MV-4-11 (cell line): ENCODE measurements at places on chromosomes 4 and X.

DNA sequence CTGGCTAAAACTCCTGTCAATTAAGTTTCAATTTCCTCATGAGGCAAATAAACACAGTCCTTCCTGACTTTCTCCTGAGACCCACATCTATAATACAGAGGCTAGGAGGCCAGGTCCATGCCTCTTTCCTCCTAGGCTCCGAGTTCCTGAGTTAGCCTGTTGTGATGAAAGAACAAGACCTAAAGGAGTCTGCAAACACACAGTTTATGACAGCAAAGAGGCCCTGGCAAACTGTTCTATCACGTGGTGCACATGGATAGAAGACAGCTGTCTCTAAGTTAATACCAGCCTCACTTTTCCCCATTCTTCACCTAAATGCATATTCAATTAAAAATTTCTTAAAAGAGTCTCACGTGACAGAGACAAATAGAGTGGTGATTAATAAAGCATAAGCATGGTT is 145.2 kb downstream of the TET2 start:
- DNase-seq: no peak

DNA sequence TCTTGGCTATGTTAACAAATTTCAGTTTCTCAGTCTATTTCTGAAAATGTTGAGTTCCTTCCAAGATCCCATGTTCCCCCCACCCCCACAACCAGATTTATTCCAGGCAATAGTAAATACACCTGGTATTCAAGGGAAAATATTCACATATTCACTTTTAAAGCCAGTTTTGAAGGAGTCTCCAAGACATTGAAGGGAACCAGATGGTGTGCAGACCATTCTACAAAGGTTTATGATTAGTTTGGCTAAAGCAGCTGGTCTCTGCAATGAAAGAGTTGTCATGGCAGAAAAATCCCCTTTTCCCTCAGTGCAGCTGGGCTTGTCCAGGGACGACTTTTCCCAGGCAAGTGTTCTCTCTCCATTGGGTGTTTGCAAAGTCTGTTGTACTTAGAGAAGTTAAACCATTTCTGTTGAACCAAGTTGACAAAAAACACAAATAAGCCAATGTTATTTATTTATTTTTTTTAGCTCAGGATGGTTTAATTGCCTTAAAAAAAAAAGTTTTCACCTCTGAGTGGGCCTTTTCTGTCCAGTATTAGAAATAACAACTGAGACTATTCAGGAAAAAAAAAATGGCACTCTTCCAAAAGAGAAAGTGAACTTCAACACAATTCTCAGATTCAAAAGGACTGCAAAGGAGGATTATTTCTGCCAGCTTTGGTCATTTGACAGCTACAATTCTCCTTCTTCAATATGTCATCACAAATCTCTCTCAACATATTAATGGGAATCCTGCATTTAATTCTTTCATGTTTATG is 410.6 kb downstream of the IL1RAPL1 start:
- no peak for DNase-seq

- no peak for DNase-seq
Observed at GRCh38 chr4:7121174-7121573, 53.3 kb upstream of the GRPEL1 start.

DNA sequence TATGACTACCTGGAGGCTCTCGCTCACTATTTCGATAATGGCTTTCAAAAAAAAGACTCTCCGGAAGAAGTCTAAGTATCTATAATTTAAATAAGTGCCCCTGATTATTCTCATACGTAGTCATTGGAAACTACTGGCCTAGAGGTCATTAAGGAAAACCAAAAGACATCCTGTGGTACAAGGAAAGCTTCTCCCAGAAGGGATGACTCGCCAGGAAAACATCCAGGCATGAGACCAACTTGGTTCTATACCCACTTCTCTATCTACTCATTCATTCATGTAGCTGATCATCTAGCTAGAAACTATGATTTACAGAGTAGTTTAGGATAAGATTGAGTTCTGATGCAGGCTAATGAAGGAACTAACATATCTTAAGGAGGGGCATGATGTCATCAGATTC is 37.7 kb downstream of the SOX3 start:
- no peak for DNase-seq

DNA sequence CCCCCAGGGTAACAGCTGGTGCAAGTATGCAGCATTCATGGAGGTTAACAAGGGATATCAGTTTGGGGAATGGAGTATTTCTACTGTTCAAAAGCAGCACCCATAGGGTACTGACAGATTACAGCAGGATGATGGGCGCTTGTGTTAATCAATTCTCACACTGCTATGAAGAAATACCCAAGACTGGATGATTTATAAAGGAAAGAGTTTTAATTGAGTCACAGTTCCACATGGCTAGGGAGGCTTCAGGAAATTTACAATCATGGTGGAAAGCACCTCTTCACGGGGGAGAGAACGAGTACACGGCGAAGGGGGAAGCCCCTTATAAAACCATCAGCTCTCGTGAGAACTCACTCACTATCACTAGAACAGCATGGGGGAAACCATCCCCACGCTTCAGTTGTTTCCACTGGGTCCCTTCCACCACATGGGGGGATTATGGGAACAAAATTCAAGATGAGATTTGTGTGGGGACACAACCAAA is 64.1 kb downstream of the TNIP2 start:
- DNase-seq: no peak

DNA sequence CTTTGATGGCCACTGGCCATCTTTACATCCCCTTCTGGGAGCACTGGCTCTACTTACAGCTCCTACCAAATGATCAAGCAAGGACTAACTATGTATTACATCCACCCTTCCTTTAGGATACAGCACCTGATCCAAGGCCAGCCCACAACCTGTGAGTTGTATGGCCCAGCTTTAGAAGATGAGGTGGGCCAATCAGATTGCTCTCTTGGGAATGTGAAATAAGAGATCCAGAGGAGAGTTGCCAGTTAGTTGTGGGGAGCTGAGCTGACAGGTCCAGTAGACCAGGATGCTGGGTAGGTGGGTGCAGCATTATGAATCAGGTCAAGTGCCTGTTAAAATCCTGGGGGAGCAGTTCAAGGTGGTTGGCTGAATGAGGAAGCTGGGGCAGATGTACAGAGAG is 111.5 kb downstream of the GNL3L start:
- DNase-seq: no peak

DNA sequence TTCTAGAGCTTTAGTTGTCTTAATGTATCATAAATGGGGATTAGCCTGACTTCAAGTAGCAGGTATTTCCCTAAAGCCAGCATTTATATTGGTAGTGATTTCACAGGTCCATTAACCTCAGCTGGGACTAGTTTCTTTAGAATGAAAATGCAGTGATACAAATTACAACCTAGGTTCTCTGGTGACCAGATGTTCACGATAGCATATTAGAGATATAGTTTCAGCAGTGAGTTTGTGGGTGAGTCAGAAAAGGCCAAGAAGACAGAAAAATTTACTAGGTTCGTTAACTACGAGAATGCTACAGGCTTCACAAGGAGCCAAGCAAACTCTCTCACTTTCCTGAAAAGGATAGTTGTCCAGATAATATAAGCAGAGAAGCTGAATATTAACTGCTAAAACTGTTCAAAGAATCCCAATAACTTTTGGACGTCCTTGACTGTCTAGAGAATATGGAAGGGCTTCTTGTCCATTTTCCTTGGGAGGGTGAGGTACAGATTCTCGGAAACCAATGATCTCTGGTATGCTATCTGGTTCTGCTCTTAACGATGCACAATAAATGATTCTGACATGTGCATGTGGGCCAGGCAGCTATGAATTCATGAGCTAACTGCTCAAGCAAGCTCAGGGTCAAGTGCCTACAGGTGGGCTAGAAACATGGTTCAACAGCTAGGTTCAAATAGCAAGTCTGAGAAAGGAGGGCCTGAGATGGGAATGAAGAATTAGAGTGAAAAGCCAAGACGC is 6.0 kb upstream of the SPCS3 start:
- no peak for DNase-seq

DNA sequence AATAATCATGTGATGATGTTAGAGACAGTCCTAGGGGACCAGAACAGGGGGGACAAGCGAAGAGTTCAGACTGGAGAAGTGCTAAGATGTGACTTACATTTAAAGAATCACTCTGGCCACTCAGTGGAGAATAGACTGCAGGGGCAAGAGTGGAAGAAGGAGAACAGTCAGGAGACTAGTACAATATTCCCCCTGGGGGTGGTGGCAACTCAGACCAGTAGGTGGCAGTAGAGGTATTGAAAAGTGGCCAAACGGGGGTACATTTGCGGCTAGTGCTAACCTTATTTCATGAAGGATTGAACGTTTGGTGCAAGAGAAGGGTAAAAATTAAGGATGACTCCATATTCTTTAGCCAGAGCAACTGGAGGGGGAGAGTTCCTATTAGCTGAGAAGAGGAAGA is 2.7 kb upstream of the BMX start:
- DNase-seq: no peak

GRCh38 chrX:65926095-65927019 is 113.5 kb downstream of the VSIG4 start:
- DNase-seq: peak; percentile 93

- DNase-seq: no peak
Observed at GRCh38 chrX:105191878-105192277, 28.6 kb downstream of the TEX13A start.

DNA sequence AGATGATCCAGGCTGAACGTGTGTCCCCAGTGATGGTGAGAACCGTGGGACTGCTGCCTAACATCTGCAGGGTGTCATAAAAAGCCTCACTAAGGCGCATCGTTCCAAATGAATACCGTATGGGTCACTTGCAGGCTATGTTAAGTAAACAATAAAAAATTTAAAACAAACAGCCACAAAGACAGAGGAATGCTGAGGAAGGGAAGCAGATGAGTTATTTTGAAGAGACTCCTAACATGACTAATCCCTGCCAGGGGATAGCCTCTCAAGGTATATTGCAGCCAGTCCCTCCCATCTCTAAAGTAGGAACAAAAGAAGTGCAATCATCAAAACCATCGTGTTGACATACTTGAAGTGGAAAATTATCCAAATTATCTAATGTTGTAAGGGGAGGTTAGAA is 83.8 kb downstream of the UNC5C start:
- no peak for DNase-seq

DNA sequence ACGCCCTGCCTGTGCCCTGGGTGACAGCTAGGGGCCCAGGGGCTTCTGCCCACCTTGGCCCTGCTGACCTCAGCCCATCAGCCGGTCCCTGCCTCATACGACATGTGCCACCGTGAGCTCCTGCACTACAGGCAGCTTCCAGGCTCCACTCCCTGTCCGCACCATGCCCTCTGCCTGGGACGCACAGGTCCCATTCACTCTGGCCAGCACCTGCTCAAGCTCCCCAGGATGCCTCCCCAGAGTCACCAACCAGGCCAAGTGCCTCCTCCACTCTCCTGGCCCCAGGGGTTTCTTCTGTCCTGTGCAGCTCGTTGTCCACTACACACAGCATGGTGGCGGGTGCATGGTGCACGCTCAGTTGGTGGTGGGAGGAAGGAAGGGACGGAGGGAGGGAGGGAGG is 20.2 kb upstream of the MRFAP1 start:
- no peak for DNase-seq

DNA sequence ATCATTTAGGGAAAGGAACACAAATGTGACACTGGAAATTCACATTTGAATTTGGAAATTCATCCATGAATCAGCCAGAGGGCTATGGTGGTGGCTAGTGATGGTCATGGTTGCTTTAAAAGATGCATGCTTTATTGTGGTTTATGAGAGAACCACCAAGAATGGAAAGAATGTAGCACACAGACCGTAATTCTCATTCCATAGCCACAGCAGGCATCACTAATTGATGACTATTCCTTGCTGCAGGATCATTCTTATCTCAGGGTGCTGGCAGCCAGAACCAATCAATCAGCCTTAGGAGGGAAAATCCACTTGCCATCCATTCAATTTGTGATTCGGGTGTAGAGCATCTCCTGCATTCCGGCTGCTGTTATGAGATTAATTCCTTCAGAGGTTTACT is 115.6 kb downstream of the DHRSX start:
- DNase-seq: no peak

GRCh38 chr4:73631565-73632226 is 11.5 kb upstream of the RASSF6 start:
- no peak for DNase-seq

DNA sequence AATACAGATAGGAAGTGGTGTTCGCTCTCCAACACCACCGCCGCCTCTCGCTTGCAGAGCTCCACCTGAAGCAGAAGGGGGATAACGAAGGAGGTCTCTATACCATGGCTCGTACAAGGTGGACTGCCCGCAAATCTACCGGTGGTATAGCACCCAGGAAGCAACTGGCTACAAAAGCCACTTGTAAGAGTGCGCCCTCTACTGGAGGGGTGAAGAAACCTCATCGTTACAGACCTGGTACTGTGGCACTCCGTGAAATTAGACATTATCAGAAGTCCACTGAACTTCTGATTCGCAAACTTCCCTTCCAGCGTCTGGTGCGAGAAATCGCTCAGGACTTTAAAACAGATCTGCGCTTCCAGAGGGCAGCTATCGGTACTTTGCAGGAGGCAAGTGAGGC is 5.2 kb upstream of the BMP15 start:
- peak; percentile 5 for DNase-seq

GRCh38 chr4:785332-786073 is 40.4 kb downstream of the CPLX1 start:
- DNase-seq: no peak

DNA sequence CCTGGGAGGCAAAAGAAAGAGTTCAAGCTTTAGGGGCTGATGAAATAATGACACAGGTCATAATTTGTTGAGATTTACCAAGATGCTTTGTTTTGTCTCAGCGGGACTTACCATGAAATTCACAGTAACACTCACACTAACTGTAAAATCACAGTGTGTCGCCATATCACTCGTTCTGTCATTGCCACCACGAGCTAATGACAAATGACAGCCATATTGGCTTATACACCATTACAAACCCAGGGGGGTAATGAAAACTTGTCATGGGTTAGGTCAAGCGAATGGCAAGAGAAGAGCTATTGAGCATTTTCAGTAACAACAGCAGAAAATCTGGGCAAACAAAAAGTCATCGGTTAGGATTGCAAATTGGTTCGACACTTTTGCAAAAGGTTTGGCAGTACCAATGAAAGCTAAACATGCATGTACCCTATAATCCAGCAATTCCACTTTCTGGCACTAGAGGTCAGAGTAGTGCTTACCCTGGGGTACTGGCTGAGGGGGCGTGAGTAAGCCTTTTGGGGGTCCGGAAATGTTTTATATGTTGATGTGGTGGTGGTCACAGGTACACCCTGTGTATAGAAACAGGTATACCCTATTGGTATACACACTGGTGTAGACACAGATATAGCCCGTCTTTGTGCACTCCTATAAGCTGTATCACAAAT is 83.9 kb upstream of the RAI2 start:
- DNase-seq: no peak
